ENCODE measurements at places on chromosomes 16 and 17.

GRCh38 chr17:77235370-77235941 is 94.7 kb downstream of the SEC14L1 start:
- peak; percentile 77 for DNase-seq

DNA sequence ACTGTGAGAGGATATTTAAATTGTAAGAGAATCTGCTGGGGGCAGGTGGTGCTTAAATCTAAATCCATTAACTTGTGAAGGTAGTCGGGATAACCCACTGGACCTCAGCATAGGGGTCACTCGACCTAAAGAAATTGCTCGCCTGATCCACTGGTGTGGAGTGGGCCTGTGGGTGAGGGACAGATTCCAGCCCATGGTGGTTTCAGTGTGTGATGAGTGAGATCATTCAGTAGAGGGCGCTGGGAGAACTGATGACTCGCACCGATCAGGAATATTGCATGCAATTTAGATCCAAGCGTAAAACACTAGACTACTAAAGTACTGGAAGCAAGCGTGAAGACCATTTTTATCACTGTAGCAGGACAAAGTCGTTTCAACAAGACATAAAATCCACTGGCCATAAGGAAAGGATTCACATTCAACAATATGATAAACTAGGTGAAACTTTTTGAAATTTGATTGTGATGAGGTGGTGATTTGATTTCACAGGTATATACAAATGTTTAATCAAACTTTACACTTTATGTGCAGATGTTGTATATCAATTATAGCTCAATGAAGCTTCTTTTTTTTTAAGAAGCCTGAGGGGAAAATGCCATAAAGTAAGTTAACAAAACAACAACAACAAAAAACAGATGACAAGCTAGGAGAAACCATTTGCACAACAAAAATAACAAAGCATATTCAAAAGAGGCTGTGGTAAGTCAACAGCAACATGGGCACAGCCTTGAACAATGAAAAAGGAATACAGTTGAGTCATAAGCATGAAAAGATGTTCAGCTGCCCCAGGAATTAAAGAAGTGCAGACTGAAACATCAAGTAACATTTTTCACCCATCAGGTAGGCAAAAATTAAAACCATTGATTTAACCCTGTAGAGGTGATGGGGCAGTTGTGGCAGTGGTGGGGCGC is 7.5 kb upstream of the TMEM170A start:
- no peak for DNase-seq

DNA sequence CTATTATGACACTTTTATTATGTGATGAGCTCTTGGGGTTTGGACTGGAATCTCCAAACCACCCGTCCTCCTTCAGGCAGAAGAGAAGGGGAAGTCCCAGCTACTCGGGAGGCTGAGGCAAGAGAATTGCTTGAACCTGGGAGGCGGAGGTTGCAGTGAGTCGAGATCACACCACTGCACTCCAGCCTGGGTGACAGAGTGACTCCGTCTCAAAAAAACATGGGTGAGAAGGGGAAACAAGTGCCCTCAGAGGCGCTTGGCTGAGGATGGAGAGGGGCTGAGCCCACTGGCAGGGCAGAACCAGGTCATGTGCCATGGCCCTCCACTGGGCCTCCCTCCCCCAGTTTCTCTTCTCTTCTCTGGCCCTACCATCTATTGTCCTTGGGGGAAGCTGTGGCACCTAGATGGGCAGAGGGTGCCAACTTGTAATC is 120.9 kb upstream of the SMURF2 start:
- DNase-seq = no peak

DNA sequence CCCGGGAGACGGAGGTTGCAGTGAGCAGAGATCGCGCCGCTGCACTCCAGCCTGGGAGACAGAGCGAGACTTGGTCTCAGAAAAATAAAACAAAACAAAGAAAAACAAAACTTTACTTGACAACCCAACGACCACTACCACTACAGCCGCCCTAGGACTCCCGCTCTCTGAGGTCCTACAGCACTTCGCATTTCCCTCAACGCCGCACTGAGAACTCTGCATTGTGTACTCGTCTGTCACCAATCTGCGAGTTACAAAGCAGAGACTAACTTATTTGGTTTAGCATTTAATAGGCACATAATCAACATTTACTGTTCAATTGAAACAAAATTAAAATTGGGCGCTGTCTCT is 479 bp upstream of the ZNF207 start:
- DNase-seq = no peak

DNA sequence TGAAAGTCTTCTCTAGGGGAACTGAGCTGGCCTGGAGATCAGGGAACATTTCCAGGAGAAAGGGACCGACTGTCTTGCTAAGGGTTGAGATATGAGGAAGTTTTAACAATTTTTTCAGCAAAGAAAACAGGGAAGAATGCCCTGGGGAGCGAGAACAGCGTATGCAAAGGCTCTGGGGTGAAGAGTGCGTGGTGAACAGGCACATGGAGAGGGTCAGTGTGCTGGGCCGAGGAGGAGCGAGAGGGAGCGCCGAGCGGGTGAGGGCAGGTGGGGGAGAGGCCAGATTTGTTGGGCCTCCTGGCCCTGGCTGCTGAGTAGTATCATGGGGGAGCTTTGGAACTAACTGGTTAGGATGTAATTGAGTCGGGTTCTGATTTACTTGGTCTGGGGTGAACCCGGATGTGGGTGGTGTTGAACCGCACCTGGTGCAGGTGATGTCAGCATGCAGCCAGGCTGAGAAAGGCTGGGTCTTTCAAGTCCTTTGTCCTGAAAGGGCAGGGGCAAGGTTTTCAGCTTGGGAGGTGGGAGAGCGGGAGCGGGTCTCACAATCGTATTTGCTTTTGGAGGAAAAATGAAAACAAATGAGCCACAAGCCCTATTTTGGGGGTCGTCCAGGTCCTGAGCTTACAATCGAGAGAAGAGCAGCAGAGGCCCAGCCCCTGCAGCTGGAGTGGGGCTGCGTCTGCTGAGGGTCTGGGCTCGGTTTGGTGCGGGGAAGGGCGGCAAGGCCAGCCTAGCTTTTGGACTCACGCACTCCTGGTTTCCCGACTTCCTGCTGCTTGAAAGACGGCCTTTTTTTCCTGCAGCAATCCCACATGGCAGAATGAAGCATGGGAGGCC is 11.1 kb upstream of the WFDC1 start:
- DNase-seq = no peak

DNA sequence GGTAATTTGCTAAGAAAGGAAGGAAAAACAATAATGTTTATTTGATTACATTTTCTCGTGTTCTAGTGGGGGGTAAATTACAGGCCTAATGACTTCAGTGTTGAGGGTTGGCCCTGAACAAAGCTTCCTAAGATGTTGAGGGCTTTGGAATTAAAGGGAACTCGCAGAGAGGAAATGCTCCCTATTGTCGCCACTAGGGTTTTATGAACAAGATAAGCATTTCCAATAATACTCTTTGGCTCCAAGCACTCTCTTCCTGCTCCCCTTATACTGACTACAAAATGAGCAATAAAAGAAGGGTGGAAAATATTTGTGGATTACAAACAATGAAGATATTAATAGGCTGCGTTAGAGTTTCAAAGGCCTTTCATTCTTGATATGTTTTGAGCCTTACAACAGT is 363.6 kb downstream of the HS3ST3B1 start:
- DNase-seq = no peak

- DNase-seq = peak; percentile 87
These were observed 68.8 kb downstream of the CMIP start for GRCh38 chr16:81513204-81514040.

DNA sequence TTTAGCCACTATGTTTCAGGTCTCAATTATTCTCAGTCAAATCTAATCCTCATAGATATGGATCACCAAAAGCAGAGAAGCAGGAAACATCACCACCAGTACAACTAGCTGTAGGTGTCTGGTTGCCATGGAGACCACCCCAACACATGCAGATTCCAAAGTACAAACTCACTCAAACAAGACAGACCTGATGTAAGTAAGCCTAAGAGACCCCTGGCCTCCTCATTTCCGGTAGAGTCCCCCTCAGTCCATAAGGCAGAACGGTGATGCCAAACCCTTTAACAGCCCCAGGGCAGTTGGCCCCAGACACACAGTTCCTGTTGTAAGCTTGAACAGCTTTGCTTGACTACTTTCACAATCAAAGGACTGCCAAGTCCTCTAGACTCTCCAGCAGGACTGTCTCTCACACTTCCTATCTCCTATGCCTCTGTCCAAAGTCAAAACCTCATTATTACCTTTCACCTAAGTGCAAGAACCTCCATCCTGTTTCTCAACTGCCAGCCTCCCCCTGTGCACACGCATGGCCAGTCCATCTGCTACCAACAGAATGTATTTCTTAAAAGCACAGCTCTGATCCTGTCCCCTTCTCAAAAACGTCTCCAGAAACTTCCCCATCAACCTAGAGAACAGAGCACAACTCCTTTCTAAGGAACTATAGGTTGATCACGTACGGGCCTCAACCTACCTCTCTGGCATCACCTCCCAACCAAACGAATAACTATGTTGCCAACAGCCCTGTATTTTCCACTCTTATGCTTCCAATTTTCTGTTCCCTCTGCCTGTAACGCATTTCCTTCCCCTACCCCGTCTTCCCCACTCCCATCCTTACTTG is 23.9 kb downstream of the SLC39A11 start:
- DNase-seq = no peak

DNA sequence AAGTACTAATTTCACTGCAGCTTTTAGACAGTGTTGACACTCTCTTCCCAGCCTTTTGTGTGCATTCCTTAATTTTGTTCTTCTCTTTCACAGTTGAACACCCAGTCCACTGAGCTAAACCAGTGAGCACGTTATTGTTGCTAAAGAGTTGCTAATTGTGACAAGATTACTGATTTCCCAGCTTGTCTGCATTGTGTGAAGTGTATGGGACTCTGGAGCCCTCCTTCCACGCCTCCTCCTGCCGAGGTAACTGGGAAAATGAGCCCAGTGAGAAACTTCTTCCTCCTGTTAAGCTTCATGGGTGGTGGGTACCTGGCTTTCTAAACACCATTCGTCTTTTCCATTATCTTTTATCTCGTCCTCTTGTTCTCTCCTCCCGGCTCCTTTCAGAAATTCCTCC is 29.8 kb upstream of the DNAH17 start:
- no peak for DNase-seq

GRCh38 chr17:32813021-32813420 is 63.9 kb downstream of the MYO1D start:
- no peak for DNase-seq

DNA sequence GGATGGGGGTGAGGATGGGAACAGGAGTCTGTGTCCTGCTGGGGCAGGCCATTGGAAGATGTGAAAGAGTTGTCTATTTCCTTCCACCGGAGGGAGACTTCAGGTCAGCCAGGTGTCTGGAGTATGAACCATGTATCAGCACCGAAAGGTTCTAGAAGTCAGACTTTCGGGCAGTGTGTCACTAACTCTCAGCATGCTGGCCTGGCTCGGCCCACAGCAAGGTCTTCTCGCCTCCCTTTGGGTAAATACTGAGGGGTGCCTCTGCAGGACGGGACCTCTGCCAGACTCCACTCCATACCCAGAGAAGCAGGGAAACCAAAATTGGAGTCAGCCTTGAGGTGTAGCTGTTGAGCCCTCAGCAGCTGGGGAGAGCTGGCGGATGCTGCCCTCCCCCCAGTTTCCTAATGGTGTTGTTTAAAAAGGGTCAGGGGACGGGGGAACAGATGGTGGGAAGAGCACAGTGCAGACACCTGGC is 507 bp downstream of the CIITA start:
- DNase-seq = no peak

GRCh38 chr16:84453061-84453752 is 51.3 kb downstream of the MEAK7 start:
- DNase-seq = no peak

DNA sequence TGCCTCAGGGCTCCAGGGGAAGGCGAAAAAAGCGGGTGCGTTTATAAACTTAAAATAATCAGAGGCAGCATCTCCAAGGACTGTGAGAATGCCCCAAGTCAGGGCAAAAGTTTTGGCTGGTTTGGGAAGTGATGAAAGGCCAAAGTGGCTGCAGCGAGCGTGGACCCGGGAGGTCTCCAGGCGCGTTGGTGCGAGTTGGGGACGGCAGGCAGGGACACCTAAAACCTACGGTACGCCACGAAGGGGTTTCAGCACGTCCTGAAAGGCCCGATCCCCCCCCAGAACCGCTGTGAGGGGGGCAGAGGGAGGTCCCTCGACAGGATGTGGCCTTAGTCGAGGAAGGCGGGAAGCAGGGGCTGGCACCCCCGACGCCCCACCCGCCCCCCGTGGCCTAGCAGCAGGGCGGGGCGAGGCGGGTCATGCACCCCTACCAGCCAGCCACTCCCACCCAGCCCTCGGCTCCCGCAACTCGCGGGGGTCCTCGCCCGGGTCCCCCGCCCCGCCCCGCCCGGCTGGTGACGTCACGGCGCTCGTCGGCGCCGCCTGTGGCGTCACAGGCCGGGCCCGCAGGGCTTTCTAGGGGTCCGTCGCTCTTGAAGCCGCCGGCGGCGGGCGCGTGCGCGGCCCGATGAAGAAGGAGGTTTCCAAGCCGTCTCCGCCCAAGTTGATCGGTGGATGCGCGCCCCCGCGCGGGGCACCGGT is at the start of gene MYCBPAP:
Gene MYCBPAP (plus strand): TSS at position 569 of the 702 bp plus-strand sequence. CDS start 236 bp downstream, outside the sequence.
- DNase-seq = peak; percentile 91

DNA sequence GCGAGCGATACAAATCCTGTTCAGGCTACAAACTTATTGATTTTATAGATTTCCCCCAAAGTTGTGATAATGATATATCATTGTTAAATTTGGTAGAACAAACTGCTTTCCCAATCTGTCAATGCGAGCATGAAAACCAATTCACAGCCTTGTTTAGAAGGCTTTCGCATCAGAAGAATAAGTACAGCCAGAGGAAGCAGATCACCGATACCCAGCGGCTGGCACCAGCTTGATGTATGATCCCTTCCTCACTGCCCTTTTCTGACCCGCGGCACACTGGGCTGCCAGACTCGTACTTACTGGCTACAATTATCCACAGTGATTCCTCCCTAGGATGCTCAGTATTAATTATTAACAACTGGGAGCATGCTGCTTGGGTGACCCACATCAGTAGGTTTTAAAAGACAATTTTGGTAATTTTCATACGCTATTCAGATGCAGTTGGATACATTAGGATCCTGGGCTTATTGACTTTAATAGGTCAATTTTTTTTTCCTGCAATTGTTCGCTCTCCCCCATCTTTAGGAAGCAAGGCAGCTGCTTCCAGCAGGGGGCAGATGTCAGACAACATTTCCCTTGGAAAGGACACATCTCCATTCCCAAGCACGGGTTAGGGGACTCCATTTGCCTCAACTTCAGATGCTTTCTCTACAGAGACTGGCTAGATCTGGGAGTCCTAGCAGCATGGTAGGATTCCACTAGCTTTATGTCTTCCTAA is 582.7 kb upstream of the PSMD7 start:
- DNase-seq = no peak
